ENCODE measurements at places on chromosomes 4 and X.
A peak's percentile ranks its signal among the peaks of the same experiment; 100 is the strongest.

GRCh38 chrX:135373357-135373756, 48.4 kb upstream of the SMIM10L2A start:
- DNase-seq = no peak

DNA sequence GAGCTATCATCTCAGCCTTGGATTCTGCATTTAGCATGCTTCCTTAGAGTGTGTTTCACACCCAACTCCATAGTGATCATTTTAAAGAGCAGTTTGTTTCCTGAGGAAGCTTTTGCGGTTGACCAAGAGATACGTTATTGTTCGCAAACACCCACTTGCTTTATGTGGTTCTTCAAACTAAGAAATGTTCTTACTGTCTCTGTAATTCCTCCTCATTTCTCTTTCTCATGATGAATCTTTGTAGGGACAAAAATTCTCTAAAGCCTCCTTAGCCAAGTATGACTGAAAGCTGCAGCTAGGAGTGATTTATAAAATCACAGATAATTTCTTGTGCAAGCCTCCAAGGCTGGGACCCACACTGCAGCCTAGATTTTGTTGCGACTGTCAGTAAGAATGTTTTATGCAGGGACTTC, 10.0 kb downstream of the TNIP3 start:
- DNase-seq = no peak

- no peak for DNase-seq
Measured at GRCh38 chr4:4810092-4810774, 49.2 kb upstream of the MSX1 start.

GRCh38 chr4:31327031-31327430, 606.9 kb downstream of the PCDH7 start:
- no peak for DNase-seq

DNA sequence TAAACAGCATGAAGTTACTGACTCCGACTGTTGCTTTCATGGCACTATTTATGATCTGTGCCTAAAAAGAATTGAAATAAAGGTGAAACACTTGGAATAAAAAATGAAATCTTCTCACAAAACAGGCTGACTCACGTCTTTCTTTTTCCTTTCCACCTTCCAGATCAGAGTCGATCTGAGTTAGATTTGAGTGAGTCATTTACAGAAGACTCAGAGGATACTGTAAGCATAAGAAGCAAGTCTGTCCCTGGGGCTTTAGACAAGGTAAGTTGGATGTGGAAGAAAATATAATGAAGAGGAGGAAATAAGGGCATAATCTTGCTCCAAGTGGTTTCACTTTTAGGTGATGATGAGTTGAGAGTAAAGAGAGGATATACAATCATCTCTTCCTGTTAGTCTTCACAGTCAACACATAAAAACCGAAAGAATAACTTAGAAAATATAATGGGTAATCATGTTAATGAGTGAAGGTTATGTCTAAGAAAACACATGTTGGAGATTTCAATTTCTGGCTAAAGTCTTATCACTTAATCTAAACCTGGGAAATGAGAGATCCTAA, 89.7 kb downstream of the SYTL5 start:
- DNase-seq = no peak

DNA sequence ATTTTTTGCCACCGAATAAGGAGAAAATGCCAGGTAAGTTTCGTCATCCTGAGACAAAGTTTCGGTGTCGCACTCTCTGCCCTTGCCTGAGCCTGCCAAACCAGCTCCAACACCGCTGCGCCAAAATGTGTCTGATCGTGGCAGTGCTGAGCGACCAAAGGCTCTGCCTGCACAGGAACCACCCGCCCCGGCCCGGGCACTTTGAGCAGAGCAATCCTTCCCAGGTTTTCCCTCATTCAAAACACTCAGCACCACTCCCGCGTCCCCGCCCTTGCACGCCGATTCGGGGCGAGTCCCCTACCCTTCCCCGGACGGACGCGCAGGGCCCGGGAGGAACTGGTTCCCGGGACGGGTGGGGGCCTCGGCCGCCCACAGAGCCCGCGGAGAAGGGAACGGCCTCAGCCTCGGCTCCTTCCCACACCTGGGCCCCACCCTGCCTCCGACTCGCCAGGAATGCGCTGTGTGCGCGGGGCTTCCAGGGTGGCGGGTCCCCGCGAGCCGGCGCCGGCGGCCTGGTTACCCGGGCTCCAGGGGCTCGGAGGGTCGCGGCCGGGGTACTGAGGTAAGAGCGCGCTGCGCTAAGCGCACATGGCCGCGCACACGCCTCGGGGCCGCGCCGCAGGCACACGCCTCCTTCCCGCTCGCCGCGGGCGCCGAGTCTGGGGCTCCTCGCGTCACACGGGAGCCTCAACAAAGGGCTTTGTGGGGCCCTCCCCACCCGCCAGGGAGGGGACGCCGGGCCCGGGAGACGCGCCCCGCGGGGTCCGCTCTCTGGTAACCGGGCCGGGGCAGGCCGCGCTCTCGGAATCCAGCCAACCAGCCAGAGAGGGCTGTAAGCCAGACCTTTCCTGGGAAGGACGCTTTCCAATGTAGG, at the start of gene C4orf36:
Gene C4orf36, minus strand, starts transcription at position 661 of the 874 bp plus-strand sequence. CDS start 902 bp downstream, outside the sequence.
- DNase-seq = peak; percentile 32

DNA sequence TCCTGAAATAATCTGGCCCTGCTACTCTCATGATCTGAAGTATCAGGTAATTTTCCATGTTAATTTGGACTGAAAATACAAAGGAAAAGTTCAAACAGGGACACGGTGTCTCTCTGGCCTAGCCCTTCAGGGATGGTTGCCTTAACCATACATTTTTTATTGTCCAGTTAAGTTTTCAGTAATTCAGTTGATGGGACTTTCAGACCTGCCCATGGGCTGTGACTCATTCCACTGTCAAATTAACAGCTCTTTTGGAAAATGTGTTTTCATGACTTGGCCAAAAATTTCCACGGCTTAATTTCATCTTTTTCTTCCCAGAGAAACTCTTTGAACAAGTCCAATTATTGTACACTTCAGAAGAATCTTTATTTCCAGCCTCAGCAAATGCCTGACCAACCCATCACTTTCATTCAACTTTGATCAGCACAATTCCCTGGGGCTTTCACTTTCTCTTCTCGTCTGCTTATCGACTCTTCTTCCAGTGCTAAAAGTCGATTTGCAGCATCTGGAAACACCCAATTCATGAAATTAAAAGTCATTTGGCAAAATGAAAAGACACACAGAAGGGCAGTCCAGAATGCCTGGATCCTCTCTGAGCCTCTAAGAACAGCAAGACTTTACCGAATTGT, 293.9 kb downstream of the RAB28 start:
- no peak for DNase-seq

DNA sequence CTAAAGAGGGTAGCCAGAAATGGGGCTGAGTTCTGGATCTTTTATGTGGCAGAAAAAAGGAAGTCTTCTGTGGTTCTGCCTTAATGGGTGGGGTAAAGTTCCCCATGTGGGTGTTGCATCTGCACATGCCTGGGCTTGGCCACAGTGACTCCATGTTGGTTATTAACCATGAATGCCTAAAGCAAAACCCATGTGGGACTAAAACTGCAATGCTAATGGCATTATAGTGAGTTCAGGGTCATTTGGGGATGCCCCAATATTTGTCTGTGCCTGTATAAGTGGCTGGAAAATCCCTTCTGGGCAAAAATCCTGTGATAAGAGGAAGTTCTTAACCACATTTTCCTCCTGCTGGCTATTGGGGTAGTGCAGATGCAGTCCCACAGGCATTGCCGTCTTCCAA, 857.4 kb downstream of the FAT4 start:
- DNase-seq = no peak

DNA sequence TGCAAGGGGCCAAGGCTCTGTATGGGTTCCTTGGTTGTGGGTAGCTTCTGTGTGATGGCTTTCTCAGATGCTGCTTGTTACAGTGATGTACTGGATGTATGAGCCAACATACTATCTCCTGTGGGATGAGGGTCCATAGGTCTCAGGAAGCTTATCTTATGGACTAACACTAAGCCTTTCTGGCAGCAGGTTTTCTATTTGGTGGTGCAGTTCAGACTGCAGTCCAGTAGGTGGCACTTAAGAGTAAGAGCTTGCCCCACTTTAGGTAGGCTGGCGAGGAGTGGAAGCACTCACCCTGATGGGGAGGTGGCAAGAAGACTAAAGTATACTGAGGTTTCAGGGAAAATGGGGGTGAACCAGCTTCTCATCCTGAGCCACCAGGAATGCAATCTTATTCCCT, 306.7 kb upstream of the MAOA start:
- no peak for DNase-seq

DNA sequence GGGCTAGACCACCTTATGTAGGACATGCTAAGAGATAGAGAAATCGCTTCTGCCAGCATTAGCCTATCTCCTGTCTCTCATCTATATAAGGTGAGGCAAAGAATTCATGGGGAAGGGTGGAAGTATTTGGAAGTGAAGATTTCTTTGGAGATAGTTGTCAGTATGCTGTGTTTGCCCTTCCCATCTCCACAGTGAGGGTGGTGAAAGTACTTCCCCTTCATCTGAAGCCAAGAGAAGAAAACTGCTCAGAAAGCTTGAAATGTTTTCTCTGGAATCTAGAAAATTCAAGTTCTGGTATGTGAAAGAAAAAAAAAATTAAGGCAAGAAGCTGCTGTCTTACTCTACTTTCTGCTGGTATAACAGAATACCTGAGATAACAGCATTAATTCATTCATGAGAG, 12.3 kb upstream of the ADH5 start:
- DNase-seq = no peak

GRCh38 chrX:149715468-149715867, 3.6 kb downstream of the MAGEA11 start:
- no peak for DNase-seq

- no peak for DNase-seq
Measured at GRCh38 chr4:65019775-65020174, 610.5 kb upstream of the TECRL start.

- no peak for DNase-seq
Measured at GRCh38 chrX:9062641-9063040, 28.7 kb upstream of the FAM9B start.

DNA sequence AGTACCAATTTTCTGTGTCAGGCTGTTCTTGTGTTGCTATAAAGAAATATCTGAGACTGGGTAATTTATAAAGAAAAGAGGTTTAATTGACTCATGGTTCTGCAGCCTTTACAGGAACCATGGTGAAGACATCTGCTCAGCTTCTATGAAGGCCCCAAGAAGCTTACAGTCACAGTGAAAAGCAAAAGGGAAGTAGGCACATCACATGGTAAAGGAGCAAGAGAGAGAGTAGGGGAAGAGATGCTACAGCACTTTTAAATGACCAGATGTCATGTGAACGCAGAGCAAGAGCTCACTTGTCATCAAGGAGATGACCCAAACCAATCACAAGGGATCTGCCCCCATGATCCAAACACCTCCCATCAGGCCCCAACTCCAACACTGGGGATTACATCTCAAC, 174.3 kb downstream of the ATP10D start:
- no peak for DNase-seq

DNA sequence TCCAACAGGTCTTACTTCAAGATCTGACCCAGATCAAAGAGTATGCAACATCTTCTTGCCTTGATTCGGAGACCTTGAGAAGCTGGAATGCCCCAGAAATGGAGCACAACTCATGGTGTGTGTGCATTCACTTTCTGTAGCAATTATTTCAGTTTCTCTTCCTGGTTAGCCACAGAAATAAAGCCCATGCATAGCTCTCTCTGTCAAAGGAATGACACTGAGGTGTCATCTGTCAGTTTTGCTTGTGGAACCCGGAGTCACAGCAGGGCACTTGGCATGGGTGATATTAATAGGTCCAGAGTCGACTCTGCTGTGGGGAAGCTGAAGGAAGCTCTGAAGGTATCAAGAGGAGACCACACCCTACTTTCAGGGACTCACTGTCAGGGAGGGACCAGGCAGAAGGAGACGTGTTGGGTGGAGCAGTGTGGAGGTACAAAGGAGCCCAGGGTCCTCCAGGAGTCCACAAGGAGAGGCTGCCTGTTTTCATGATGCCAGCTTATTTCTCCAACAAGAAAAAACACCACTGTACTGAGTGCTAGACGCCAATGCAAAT, 10.7 kb downstream of the CLNK start:
- no peak for DNase-seq

GRCh38 chrX:69510914-69511513, 6.9 kb downstream of the NALF2 start:
- DNase-seq = no peak

DNA sequence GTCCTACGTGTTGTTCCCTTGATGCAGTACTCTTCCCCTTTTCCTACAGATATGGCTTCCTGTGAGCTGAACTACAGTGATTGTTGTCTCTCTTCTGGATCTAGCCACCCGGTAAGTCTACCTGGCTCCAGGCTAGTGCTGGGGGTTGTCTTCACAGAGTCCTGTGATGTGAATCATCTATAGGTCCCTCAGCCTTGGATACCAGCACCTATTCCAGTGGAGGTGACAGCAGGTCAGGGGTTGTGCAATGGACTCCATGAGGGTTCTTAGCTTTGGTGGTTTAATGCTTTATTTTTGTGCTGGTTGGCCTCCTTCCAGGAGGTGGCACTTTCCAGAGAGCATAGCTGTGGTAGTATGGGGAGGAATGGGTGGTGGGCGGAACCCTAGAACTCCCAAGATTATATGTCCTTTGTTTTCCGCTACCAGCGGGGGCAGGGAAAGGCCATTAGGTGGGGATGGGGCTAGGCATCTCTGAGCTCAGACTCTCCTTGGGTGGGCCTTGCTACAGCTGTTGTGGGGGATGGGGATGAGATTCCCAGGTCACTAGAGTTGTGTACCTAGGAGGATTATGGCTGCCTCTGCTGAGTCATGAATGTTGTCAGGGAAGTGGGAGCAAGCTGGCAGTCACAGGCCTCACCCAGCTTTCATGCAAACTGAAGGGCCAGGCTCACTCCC, 121.4 kb upstream of the ANKRD50 start:
- DNase-seq = no peak

DNA sequence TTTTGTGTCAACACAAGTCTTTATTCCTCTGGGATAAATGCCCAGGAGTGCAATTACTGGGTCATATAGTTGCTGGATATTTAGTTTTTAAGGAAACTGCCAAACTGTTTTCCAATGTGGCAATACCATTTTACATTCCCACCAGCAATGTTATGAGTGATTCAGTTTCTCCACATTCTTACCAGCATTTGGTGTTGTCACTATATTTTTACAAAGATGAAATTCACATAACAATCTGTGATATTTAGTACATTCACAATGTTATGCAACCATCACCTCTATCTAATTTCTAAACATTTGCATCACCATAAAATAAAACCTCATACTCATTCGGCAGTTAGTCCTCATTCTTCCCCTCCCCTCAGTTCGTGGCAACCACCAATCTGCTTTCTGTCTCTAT, 75.0 kb downstream of the MAMLD1 start:
- DNase-seq = no peak

- DNase-seq = no peak
Measured at GRCh38 chrX:92247076-92247475, 467.9 kb downstream of the PCDH11X start.

DNA sequence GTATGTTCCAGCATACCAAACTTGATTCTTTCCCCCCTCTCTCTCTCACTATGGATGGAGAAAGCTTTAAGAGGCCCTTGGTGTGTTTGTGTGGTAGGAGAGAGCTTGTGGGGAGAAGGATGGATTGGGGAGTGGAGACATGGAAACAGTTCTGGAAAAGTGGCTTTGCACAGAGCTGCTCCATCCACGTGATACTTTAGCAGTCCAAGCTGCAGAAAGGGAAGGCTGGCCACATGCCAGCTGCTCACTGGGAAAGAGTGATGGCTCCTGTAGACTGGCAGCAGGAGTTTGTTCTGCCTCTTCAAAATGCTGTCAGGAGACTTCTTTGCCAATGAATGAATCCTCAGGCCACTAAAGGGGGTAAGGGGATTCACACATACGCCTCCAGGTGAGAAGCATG, 21.7 kb upstream of the SEC24B start:
- DNase-seq = no peak
